ENCODE measurements at places on chromosomes 6 and 20.

DNA sequence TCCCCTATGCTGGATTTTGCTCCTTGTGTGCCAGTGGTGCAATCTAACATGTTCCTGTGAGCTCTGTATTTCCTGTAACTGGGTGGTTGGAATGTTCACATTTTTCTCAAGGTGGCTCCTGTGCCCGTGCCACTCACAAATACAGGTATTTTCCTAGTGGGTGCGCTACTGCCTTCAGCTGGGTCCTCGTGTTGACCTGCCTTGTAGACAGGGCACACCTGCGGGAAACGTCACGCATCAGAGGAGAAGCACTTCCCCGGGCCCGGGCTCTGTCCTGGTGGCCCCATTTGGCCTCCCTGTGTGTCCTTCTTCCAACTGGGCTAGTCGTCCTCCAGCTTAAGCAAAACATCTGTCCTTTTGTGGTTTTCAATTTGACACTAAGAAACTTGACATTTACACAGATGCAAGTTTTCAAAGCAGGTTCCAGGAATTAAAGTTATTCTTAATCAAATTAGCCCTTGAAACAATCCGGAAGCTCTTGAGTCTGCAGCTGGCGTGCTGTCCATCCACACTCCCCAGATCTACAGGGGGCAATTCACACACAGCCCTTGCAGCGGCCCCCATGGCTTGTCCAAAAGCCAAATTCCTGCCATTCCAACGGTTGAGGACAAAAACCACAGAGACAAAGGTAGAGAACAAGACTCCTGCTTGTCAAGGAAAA, 275.1 kb downstream of the CDC5L start:
- no peak for DNase-seq

GRCh38 chr20:7667194-7667593, 273.1 kb downstream of the HAO1 start:
- no peak for DNase-seq

- DNase-seq = no peak
These were observed 51.9 kb downstream of the CEBPB start for GRCh38 chr20:50242548-50242862.

DNA sequence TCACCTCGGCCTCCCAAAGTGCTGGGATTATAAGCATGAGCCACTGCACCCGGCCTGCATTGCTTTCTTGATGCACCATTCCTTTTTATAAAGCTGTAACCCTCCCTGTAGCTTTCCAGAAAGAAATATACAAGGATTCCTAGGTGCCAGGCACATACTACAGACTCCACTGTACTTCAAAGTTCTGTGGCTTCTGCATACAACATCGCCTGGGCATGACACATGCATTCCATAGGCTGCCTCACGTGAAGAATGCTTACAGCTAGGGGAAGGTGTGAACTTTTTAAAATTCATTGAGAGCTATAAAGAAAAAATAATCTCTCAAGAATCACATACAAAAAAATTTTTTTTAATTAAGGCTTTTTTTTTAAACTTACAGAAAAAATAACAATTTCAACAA, 50.2 kb downstream of the TRAM2 start:
- no peak for DNase-seq

- DNase-seq = no peak
These were observed 298.6 kb downstream of the UBE3D start for GRCh38 chr6:82767037-82767436.

DNA sequence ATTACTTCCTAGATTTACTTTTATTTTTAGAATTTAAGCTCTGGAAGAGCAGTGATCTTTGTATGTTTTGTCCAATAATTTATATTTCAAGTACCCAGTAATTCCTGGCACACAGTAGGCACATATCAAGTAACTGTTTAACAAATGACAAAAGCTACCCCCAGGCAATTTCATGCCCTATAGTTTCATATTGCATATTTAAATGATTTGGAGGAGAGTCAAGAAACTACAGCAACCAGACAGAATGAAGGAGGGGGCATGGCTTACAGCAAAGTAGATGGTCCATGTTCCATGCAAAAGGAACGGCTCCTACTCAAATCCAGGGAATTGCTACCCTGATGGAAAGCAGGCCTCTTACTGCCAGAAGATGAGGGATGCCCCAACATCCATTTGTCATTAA, 113.5 kb downstream of the ARHGAP18 start:
- no peak for DNase-seq

DNA sequence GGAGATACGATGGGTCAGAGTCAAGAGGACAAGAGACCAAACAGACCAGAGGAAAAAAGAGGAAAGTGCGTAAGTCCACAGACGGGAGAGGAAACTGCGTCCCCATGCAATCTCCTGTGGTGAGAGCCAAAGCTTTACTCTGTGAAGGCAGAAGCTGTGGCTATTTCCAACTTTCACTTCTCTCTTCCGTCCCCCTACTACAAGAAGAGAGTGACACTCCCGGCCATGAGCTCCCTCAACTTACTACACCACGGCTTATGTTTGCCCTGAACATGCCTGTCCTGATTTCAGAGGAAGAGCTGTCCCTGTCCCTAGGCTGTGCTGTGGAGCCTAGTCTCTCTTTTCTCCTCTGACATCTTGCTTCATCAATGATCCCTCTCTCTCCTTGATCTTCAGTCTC, 11.5 kb upstream of the SSR1 start:
- DNase-seq = no peak

DNA sequence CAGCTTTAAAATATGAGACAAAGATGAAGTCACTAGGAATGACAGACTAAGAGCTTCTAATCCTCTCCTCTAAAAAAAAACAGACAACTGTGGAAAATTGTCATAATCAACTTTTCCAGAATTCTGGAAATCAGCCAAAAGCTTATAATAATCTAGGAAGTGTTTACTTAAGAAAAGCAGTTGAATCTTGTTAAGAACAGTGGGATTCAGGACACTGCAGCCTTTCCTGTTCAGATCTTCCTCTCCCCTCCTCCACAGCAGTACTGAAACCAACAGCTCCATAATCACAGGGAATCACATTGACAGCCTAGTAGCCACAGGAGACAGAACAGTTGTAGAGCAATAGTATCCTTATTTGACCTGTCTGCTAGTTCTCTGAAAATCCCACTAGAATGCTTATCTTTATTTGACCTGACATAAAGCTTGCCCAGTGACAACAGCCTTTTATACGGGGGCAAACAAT, 41.6 kb downstream of the IBTK start:
- DNase-seq = peak; percentile 14

- no peak for DNase-seq
These were observed 319.5 kb downstream of the MEI4 start for GRCh38 chr6:77972334-77972733.

GRCh38 chr6:6798448-6798860, 209.9 kb downstream of the LY86 start:
- no peak for DNase-seq

- DNase-seq = no peak
These were observed 38.0 kb downstream of the CDYL start for GRCh38 chr6:4814212-4814611.

DNA sequence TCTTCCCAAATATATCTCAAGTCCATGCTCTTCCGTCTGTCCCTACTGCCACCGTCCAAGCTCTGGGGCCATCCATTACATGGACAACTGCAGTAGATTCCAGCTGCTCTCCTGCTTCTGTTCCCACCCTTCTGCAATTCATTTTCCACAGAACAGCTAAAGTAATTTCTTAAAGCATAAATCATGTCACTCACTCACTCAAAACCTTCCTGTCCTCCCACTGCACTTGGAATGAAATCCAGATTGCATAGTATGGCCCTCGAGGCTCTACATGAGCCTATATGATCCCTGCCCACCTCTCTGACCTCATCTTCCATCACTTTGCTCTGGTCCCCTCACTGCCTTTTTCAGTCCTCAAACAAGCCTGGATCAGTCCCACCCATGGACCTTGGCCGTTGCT, 10.9 kb downstream of the PHACTR2 start:
- no peak for DNase-seq

GRCh38 chr6:10809098-10809497, 29.2 kb downstream of the MAK start:
- no peak for DNase-seq

GRCh38 chr6:167122041-167122826, 662 bp upstream of the CCR6 start:
- DNase-seq = no peak

- no peak for DNase-seq
These were observed 123.7 kb upstream of the EXOC2 start for GRCh38 chr6:816510-817084.

DNA sequence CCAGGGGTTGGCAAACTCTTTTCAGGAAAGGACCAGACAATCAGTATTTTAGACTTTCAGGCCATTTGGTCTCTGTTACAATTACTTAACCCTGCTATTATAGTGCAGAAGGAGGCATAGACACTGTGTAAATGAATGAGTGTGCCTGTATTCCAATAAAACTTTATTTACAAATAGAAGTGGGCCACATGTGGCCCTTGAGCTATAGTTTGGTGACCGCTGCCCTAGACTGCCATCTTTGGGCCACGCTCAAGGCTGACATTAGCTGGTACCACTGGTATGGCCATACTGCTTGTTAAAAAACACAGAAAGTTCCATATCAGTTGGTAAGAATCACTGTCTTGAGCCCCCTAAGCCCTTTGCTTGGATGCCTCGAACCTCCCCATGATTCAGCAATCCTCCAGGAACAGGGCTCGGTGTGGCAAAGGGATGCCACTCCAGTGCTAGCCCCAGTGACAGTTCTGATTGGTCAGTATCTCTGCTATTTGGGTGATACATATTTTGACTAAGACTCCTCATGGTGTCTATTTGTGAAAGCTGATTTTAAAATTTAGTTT, 23.3 kb upstream of the SNRNP48 start:
- no peak for DNase-seq

- no peak for DNase-seq
These were observed 33.3 kb downstream of the SUN5 start for GRCh38 chr20:32970973-32971300.

GRCh38 chr6:35970181-35970580, 49.3 kb upstream of the SRPK1 start:
- DNase-seq = peak; percentile 80

GRCh38 chr20:37630993-37631392, 62.8 kb upstream of the CTNNBL1 start:
- DNase-seq = no peak

- no peak for DNase-seq
These were observed 81.8 kb downstream of the IRF4 start for GRCh38 chr6:473356-473755.

GRCh38 chr20:37837924-37838323, 65.0 kb upstream of the VSTM2L start:
- DNase-seq = no peak

DNA sequence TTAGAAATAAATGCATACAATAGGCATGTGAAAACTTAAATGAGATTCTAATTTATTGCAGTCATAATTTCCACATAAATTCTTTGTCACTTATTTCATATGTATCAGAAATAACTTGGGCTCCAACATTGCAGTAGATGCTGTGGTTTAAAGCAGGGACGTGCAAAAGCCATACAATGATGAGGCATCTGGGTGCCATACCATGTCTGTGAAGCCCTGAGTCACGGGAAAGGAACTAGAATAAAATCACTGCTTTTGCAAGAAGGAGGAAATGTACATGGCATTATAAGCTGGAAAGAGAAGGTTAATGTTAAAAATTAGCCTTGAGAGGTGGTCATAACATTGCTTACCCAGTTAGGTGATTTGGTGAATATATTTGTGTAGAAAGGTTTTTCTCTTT, 180.4 kb downstream of the SASH1 start:
- peak; percentile 92 for DNase-seq

DNA sequence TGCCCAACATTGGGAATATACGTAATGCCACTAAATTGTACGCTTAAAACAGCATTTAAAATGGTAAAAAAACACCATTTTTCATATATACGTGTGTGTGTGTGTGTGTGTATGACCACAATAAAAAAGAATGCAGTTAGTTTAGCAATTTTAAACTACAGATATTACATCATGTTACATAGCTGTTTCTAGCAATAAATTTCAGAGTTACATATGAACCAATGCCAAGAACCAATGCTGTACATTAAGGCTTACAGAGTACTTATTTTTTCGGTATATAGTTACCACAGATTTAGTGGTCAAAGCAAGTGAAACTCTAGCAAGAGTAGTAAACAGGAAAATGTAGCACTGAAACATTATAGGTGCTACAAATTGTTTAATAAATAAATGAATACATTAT, 119.3 kb downstream of the PDE10A start:
- DNase-seq = no peak

- no peak for DNase-seq
These were observed 164.4 kb downstream of the TMEM242 start for GRCh38 chr6:157158897-157159296.

- no peak for DNase-seq
These were observed 258.1 kb upstream of the EPHA7 start for GRCh38 chr6:93677264-93677965.

DNA sequence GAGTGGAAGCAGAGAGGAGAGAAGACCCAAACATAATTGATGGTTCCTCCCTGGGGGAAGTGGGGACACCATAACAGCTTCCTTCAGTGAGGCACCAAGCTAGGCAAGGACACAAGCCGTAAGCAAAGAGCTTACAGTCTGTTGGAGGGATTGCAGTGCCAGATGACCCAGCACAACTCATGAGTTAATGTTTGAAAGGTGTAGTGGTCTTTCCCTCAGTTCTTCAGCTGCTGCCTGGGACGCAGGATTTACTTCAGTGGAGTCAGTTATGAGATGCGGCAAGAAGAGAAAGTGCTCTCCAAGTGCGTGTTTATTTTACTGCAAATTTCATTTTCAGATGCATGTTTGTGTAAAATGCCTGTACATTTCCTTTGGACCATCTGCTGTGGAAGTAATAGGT, 38.7 kb upstream of the SLC17A4 start:
- DNase-seq = no peak

- DNase-seq = no peak
These were observed 39.6 kb upstream of the GFOD1 start for GRCh38 chr6:13526727-13527670.

DNA sequence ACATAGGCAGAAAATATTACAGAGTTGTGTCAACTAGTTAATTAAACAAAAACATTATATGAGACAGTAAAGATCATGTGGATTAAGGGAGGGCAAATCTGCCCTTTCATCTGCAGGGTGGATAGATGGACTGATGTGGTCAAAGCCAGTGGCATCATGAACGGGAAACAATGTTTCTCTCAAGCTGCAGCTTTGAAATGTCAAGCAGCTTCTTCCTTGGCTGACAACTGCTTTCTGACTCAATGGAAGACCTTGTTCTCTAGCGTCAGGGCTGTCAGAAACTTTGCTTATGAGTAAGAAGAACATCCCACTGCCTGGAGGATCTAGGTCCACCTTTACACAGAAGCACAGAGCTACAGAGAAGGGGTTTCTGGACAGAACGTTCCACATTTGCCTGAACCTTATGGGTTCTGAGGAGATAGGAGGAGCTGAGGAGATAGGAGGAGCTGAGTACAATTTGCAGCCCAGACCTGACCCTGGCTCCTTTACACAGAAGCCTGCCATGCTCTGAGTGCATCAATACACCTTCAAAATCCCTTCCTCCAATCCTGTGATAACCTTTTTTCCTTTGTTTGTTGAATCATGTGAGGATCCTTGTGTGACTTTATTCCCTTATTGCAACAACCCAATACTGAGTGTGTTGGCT, 6.1 kb downstream of the CST5 start:
- no peak for DNase-seq

DNA sequence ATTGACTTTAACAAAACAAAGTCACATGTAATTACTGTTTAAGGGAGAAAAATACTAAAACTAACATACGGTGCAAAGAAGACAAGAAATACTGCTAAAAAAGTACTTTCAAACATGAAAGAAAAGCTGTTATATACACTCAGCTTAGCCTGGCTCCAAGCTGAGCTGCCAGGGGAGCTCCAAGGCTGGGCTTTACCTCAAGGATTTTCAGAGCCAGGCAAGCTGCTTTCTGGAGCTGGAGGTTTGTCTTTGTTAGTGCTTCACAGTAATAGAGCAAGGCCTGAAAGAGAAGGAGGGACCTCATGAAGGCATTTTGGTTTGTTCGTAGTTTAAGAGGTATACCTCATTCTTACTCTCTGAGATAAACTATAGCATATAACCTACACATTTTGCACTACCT, 19.6 kb upstream of the ARMH2 start:
- DNase-seq = no peak
